Ovary (tissue), 10 donors: ENCODE measurements at places on chromosomes 7 and 10. TPM values are rescaled to one million over a fixed set of nuclear protein-coding genes. Genes with fewer than 3 reads are reported as not detected.

GRID1 gene
- 1.3 TPM for total RNA-seq

HIPK2 gene
- 9.9 TPM for total RNA-seq

KIF11 gene
- 0.77 TPM for total RNA-seq

EVX1 gene
- total RNA-seq, result not detected

GOLGA7B gene
- not detected for total RNA-seq

PPA1 gene
- total RNA-seq, result 78.4 TPM

ABCB1 gene
- total RNA-seq, result 5.9 TPM

EPDR1 gene
- 20.6 TPM for total RNA-seq

POLR2J2 gene
- total RNA-seq, result 0.46 TPM

LRRD1 gene
- not detected for total RNA-seq

PIP gene
- 4.9 TPM for total RNA-seq

OPN1SW gene
- total RNA-seq, result not detected

LRRC17 gene
- 64.3 TPM for total RNA-seq

LEP gene
- total RNA-seq, result not detected

TUBB8 gene
- total RNA-seq, result not detected

ASZ1 gene
- total RNA-seq, result not detected

VAX1 gene
- total RNA-seq, result not detected

NEUROG3 gene
- total RNA-seq, result not detected

WASL gene
- 55.2 TPM for total RNA-seq

EMX2 gene
- total RNA-seq, result 23.5 TPM

SFMBT2 gene
- total RNA-seq, result 28.1 TPM

GRIFIN gene
- total RNA-seq, result not detected

HECW1 gene
- 2.0 TPM for total RNA-seq

ADAM12 gene
- total RNA-seq, result 24.7 TPM

TMEM176B gene
- 137 TPM for total RNA-seq

OR9A2 gene
- total RNA-seq, result not detected

CYP3A7 gene
- not detected for total RNA-seq

HDAC9 gene
- 6.0 TPM for total RNA-seq

INPP5A gene
- total RNA-seq, result 19.8 TPM

DGKI gene
- total RNA-seq, result 0.11 TPM

TRIL gene
- 5.3 TPM for total RNA-seq

CHN2 gene
- total RNA-seq, result 22.9 TPM

GPR85 gene
- 0.08 TPM for total RNA-seq

FAM53B gene
- total RNA-seq, result 29.8 TPM
